ENCODE measurements at places on chromosomes 1 and 21. TPM values are rescaled to one million over a fixed set of nuclear protein-coding genes. Genes with fewer than 3 reads are reported as not detected.

C1QA gene
- 19.5 TPM for polyA plus RNA-seq

YIPF1 gene
- 16.6 TPM for polyA plus RNA-seq

TIE1 gene
- polyA plus RNA-seq, result 8.3 TPM

SH2D1B gene
- not detected for polyA plus RNA-seq

CPTP gene
- 11.3 TPM for polyA plus RNA-seq

GCSAML gene
- polyA plus RNA-seq, result not detected

TMEM269 gene
- polyA plus RNA-seq, result 0.04 TPM
